Activated CD8-positive, alpha-beta memory T cell treated with anti-CD3 and anti-CD28 coated beads, Interleukin-2, amount 50 U/mL, for 48 hours (primary cell): ENCODE measurements at places on chromosomes 2 and 18.

GRCh38 chr2:128797937-128798336, 479.3 kb upstream of the HS6ST1 start:
- peak; percentile 4 for DNase-seq

GRCh38 chr2:177000061-177000714, 212.4 kb upstream of the HNRNPA3 start:
- no peak for DNase-seq

DNA sequence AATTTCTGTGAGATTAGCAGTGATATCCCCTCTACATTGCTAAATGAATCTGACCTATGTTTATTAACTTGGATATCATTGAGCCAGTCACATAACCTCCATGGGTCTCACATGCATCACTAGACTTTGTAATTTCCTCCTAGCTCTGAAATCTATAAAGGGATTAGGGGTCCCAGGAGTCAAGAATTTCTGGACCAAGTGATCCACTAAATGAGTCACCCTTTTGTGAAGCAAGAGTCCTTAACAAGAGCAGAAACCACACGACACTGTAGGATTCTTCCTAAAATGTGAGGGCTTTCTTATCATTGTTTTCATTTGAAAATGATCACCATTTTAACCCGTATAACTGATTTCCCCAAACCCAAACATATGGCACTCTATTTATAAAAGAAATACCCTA, 90.3 kb downstream of the DHRS9 start:
- DNase-seq: no peak

- DNase-seq: no peak
Measured at GRCh38 chr2:170252414-170252813, 74.5 kb downstream of the MYO3B start.

GRCh38 chr18:35000457-35000856, 40.8 kb upstream of the MAPRE2 start:
- DNase-seq: no peak

- DNase-seq: no peak
Measured at GRCh38 chr2:136502660-136503059, 262.7 kb upstream of the THSD7B start.

- DNase-seq: no peak
Measured at GRCh38 chr18:37253394-37254235, 312.0 kb downstream of the CELF4 start.

DNA sequence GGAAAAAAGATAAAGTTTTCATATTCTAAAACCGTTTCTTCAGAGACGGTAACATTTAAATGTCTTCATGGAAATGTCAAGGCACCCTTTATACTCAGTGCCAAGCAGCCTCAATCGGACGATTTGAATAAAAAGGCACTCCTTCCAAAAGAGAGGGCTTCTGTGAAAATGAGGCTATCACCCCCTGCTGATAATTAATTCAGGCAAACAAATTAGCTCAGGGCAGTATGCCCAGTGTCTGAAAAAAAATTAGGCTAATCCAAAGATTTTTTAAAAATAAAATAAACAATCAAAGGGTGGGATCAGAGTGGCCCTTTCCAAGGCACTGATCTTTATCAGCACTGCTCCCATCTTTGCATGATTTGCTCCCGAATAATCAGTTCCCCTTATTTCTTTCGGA, 151.0 kb upstream of the PID1 start:
- DNase-seq: no peak
